Stimulated activated CD4-positive, alpha-beta T cell treated with anti-CD3 and anti-CD28 coated beads, Interleukin-4, amount 100 ng/mL, for 24 hours (primary cell): ENCODE measurements at places on chromosomes 2 and 18.

DNA sequence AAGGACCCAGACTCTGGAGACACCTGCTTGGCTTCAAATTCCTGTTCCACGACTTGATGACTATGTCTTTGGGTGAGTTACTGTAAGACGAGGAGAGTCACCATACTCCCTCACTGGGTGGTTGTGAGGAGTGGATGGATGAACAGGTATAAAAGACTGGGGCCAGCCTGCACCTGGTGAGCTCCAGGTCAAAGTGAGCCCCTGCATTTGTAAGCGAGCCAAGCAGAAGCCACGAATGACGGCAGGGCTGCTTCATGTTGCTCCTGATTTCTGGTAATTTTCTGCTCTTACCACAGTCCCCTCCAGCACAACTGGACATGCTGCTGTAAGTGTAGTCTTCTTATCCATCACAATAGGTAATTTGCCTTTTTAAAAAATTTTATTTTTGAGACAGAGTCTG, 86.6 kb downstream of the POLR1A start:
- no peak for DNase-seq

GRCh38 chr18:24460388-24460787, at the start of gene HRH4:
Gene HRH4 (plus strand): TSS chr18:24460637. CDS start chr18:24460729, 92 bp downstream.
- no peak for DNase-seq

- DNase-seq = no peak
Observed at GRCh38 chr2:172251231-172251630, 148.5 kb upstream of the DLX2 start.

DNA sequence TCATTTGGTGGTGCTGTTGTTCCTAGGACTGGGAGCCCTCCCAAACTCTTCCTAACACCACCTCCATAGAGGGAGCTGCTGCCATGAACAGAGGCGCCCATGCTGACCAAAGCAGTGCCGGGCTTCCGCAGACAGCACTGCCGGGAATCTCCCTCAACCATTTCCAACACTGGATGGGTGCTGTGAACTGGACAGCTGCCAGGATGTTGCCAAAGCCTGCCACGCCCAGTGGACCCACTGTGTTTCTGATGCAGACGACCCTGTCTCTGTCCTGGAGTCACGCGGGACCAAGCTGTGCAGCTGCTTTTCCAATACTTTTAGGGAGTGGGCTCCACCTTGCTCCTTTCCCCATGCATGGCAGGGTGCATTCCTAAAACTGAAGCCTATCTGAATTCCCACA, 16.9 kb upstream of the GNAL start:
- no peak for DNase-seq

DNA sequence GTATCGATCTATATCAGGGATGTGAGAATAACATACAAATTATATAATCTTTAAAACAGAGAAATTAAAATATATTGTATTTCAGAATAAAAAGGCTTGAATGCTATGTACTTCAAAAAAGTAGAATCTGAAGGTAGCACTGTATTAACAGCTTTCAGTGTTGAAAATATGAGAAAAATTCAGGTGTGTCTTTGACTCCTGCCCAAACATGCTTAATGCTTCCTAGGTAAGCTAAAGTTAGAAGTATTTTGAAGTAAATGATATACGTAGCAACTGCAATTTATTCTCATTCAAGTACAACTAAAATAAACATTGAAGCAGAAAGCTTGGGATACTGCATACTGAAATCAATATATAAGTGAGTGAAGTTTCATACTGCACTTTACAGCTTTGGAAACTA, 1082.0 kb upstream of the ACVR2A start:
- no peak for DNase-seq
